ENCODE measurements at places on chromosomes 5 and 9.
A peak's percentile ranks its signal among the peaks of the same experiment; 100 is the strongest.

- DNase-seq = peak; percentile 63
Measured at GRCh38 chr9:29976981-29977380, 2403.7 kb upstream of the C9orf72 start.

GRCh38 chr5:146624179-146624578 lies 108.2 kb upstream of the GPR151 start:
- no peak for DNase-seq

- DNase-seq = no peak
Measured at GRCh38 chr5:142872795-142873194, 102.6 kb downstream of the ARHGAP26 start.

DNA sequence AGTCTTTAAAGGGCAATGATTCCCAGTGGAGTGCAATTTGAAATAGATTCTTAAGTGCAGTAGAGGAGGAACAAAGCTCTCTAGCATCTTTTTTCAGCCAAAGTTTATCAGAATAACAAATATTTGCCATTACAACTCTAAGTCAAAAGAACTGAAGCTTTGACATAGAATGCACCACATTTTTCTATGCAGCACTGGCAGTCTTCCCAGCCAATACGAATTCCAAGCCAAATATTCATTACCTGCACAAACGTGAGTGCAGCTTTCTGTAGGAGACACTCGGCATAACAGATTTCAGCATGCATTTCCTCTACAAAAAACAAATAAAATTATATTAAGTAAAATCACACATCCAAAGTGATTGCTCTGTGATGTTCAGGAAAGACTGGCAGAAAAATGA lies 103.4 kb downstream of the TTC39B start:
- no peak for DNase-seq

- no peak for DNase-seq
Measured at GRCh38 chr5:66960369-66961137, 236.0 kb downstream of the CD180 start.

DNA sequence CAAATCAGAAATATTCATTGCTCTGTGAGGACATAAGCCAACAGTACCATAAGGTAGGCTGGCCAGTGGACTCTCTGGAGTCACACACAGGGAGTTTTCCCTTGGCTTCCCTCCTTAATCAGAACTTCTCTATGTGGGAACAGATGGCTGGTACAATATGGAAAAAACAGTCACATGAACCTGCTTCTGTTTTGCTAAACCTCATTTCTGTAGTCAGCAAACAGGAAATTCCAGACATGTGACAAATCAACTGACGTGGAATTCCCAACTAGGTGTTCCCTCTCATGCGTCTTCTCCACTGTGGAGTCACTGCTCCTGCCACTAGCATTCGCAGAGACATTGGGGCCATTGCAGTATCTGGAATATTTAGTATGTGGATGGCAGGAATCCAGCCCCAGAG lies 617.6 kb downstream of the KIF4B start:
- DNase-seq = no peak

- DNase-seq = no peak
Measured at GRCh38 chr5:19713740-19714139, 274.3 kb downstream of the CDH18 start.

GRCh38 chr9:133631111-133631510 lies 5.1 kb upstream of the DBH start:
- no peak for DNase-seq

DNA sequence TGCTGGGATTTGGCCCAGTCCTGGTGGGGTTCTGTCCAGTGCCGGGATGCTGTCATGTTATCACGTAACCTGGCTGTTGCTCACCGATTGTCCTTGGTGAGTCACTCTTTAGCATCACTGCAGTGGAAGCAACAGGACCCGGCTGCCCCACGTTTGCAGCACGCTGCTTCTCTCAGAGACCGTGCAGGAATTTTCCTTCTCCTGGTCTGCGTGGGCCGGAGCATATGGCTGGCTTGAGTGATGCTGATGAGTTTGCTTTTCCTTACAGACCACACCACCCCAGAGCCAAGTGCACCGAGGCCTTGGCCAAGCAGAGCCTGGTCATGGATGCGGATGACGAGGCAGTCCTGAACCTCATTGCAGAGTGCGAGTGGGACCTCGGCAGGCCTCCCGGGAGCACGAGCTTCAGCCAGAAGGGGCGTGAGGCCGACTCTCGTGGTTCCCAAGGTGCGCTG lies 21.4 kb downstream of the CEP72 start:
- DNase-seq = no peak

- DNase-seq = peak; percentile 91
Measured at GRCh38 chr5:68730220-68730978, 363.4 kb upstream of the SLC30A5 start.

DNA sequence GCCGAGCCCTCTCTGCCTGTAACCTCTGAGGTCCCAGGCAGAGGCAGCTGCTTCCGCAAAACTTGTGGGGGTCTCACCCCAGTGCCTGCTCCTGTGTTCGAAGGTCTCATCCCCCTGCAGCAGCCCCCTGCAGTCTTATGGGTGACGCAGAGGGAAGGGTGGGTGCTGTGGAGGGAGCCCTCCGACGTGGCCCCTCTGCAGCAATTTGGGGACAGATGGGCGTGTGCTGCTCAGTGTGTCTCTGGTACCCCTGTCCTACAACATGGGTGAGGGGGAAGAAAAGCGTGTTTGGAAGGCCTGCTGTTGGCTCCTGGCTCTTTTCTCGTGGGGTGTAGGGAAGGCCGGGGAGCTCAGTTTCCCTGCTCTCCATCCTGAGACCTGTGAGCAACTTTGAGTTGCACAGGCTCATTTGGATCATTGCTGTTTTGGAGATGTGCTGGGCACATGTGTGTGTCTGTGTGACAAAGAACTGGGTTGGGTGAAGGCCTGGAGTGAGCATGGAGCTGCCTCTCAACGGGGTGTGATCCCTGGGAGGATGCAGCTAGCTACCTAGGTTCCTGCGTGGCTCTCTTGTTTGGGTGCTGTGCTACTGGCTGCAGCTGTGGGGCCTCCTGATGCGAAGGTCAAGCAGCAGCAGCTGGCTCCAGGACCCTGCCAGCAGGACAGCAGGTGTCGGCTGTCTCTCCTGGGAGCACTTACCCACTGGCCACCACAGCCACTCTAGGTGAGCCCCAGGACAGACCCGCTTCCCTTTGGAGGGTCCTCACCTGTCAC lies 179.6 kb upstream of the PITX1 start:
- DNase-seq = no peak

- DNase-seq = no peak
Measured at GRCh38 chr5:31197183-31197582, 3.7 kb downstream of the CDH6 start.

DNA sequence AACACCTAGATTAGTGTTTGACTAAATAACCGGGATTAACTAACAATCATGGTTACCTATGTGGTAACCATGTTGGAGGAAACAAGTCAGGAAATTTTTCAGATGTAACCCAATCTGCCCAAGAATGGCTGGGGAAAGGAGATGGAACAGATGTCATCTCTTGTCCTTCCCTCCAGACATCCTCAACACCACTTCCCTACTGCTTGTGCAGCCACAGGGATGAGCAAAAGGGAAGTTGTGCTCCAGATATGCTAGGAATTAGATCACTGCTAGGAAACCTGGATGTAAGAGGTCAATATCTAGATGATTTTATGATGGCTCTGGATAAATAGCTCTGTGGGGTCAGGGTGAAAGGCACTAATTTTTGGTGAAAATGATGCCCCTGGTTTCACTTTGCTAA lies 61.3 kb upstream of the ELL2 start:
- no peak for DNase-seq

GRCh38 chr9:119349351-119349825 lies 19.8 kb downstream of the BRINP1 start:
- DNase-seq = no peak

GRCh38 chr9:116701940-116702642 lies 15.0 kb downstream of the TRIM32 start:
- no peak for DNase-seq

- DNase-seq = no peak
Measured at GRCh38 chr9:1267141-1267570, 217.0 kb downstream of the DMRT2 start.

- no peak for DNase-seq
Measured at GRCh38 chr9:78566521-78566920, 269.6 kb downstream of the PSAT1 start.

DNA sequence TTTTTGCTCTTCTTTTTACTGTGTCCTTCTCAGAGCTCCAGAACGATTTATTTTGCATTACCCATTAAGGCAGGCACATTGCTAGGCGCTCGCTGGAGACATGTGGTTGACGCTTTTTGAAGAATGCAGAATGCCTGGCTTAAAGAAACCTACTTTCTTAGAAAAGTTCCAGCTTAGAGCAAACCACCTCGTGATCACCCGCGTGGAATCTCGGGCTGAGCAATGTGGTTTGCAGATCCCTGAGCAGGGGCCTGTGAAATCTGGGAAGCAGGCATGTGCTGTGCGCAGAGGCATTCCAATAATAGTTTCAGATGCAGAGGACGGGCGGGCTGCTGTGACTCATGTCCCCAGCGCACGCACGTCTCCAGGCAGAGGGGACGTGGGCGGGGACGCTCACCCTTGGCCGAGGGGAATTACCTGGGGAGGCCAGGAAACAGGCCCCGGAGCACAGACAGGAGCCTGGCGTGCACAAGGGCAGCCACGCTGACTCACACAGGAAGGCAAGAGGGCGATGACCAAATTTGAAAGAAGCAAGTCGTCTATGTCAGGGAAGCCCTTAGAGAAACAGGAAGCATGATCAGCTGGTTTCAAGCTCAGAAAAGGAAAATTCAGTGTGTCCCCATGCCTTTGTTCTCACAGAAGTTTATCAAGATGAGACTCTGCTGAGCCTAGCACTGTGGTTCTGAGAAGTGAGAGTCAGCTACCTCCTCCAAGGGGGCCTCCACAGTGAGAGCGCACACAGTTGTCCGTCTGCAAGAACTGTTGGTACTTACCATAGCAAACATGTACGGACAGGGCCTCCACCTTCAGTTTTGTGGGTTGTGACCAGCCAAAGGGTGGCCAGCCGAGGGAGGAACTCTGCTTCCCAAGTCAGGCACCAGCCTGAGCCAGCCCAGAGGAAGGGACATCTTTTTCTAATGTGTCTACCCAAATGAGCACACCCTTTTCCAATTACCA lies 218.6 kb downstream of the PIK3R1 start:
- DNase-seq = no peak
